ENCODE measurements at places on chromosomes 7 and 10.

DNA sequence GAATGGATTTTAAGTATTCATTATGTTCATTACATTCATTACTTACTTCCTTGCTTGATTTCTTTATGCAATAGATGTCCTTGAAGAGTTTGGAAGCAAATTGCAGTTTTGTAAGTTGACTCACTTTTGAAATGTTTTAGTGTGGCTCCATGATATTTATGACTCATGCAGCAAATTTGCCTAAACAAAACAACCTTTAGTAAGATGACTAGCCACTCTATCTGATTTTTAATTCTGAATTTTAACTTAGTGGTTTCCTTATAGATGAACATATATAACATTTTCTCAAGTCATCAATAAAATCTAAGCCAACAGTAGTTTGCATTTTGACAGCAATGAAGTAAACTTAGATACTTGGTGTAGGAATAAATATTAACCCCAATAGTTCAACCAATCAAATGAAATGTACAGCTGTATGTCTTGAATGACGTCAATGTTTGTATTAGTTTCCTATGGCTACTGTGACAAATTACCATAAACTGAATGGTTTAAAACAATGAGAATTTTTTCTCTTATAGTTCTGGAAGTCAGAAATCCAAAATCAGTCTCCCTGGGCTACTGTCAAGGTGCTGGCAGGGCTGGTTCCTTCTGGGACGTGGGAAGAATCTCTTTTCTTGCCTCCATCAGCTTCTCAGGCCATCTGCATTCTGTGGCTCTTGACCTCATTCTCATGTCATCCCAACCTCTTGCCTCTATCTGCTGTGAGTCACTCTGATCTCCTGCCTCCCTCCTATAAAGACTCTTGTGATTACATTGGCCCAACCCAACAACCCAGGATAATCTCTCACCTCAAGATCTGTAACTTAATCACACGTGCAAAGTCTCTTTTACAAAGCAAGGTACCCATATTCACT, 73.4 kb downstream of the AHR start:
- no peak for DNase-seq

GRCh38 chr7:31465285-31465684, 48.6 kb upstream of the ITPRID1 start:
- no peak for DNase-seq

GRCh38 chr10:110437351-110437605, 60.4 kb upstream of the DUSP5 start:
- DNase-seq = no peak

DNA sequence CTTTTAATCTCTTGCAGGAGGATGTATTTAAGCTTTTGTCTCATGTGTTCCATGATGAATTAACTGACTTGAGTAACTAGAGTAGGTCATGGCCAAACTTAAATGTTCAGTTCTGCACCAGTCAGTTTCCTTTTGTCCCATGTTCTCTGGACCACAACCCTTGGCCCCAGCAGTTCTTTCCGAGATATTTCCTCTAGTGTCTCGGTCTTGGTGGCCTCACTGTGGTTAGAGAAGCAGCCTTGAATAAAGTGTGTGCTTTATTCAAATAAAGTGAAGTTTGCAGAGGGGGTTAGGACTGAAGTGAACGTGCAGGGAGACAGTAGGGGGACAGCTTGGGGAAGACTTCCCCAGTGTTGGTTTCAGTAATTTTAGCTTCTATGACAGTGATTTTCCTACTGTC, 9.3 kb downstream of the ZNF212 start:
- DNase-seq = no peak

- DNase-seq = peak; percentile 52
These were observed 36.2 kb upstream of the NCAPG2 start for GRCh38 chr7:158740657-158741293.

GRCh38 chr10:35449944-35450343, 113.6 kb downstream of the CCNY start:
- DNase-seq = no peak

DNA sequence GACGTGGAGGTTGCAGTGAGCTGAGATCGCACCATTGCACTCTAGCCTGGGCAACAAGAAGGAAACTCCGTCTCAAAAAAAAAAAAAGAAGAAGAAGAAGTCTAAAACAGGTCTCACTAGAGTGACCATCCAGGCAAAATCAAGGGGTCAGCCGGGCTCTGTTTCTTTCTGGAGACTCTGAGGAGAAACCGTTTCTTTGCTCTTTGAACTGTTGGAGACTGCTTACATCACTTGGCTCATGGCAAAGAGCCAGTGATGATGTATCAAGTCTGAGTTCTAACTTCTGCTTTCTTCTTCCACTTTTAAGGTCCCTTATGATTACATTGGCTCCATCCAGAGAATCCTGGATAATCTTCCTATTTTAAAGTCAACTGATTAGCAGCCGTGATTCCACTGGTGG, 306.8 kb downstream of the WDR11 start:
- no peak for DNase-seq

DNA sequence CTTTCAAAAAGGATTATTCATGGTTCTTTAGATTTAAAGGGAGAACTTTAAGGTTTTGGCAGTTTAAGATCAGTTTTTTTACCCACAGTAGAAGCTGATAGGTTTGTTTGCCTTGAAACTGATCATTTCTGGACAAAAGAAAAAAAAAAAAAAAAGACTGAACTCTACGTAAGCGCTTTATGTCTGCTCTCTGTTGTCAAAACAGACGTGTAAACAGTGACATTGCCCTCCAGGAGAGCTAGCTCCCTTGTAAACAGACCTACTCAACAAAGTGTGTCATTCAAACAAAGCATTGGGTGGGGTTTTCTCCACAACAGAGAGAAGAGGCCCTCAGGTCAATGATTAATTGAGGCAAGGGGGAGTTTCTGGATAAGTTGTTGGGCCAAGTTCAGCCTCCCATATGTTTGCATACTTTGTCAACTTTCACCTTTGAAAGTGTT, 568.1 kb upstream of the LRRN3 start:
- DNase-seq = no peak

DNA sequence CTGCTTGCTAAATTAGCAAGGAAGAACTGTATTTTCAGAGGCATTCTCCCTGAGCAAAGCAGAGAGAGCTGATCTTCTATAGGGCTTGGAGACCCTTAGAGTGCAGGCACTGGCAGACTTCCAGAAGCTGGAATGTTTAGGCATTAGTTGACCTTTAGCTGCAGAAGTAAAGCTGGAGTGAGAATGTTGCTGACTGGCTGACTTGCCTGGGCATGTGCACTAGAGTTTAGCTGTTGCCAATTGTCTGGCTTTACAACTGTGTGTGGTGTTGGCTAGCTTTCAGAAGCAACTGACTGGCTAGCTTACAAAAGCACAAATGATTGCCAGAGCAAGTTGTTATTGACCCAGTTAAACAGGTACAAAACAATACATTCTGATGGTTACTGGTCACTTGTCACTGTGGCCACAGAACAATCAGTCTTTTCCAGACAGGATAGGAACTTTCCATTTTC, 25.1 kb downstream of the FAM13C start:
- DNase-seq = no peak

GRCh38 chr10:35565602-35566081, 39.5 kb upstream of the GJD4 start:
- DNase-seq = no peak

Measured in activated CD8-positive, alpha-beta memory T cell treated with anti-CD3 and anti-CD28 coated beads for 24 hours (primary cell).